ENCODE measurements at places on chromosomes 1 and 21.

DNA sequence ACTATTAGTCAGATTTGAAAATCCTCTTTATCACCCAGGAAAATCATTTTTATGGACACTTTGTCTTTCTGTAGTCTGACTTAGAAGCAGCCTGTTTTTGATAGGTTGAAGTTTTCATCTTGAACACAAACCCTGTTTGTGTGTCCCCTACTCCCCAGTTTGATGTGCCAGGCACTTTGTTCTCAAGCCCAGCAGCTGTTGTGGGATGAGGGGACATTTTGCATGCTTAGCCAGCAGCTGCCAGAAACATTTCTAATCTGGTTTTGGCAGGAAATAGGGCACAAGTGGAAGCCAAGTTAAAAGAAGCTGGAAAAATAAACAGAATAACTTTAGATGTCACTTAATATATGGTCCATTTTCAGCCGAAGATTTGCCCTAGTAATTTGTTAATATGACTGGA is 29.9 kb downstream of the ACTN2 start:
- DNase-seq = no peak

DNA sequence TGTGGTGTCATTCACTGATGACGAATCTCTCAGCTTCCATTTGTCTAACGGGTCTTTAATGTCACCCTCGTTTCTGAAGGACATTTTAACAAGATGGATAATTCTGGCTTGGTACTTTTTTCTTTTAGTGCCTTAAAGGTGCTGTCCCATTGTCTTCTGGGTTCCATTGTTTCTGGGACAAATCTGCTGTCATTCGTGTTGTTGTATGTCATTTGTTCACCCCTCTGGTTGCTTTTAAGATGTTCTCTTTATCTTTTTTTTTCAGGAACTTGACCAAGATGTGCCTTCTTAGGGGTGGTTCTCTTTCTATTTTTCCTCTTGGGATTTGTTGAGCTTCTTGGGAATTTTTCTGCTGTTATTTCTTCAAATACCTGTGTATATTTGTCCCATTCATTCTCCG is 14.0 kb upstream of the MMEL1 start:
- no peak for DNase-seq

DNA sequence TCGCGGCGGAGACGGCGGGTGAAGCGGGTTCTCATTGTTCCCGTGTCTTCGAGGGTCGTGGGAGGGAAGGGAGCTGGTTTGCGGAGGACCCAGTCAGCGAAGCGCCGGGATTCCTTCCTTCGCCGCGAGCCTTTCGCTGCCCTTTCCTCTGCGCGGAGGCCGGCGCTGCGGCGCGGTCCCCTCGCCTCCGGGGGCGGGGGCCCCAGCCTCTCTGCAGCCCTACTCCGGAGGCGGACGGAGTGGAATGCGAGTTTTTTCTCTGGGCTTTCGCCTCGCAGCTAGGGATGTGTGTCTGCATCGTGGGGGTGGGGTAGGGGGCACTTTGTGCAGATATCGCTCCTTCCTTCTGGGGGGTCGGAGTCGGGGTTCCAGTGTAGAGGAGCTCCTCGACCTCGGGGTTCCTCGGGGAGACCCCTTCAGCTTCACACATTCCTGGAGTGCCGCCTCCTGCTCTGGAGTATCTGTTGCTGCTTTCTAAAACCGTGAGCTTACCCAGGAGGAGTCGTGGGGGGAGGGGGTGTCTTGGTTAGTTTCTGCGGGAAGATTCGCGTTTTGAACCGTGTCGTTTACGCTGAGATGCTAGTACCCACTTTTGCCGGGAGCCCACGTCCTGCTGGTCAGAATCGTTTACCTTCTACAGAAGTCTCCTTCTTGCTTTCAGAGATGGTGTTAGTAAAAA is 595 bp downstream of the RNF2 start:
- no peak for DNase-seq

GRCh38 chr1:33661811-33662454 is 189.5 kb downstream of the ZSCAN20 start:
- no peak for DNase-seq

GRCh38 chr1:19122668-19123067 is 87.4 kb downstream of the UBR4 start:
- no peak for DNase-seq
